Neural progenitor cell (in vitro differentiated cells): ENCODE measurements at places on chromosomes 5 and 9.

DNA sequence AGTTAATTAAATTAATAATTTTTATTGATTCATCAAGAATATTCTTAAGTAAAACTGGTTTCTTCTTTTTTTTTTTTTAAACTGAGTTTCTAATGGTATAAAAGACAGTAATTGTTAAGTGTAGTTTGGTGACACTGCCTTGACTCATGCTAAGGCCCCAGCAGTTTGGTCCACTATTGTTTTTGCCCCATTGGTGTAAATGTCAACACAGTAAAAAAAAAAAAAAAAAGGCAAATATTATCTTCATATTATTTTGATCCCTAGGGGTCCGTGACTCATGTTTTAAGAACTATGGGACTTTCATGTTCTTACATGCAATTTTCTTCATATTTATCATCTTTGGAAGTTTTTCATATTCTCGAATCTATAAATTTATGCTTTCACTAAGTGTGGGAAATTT, 29.2 kb upstream of the JAK2 start:
- no peak for DNase-seq

- no peak for DNase-seq
Observed at GRCh38 chr5:31283326-31283725, 89.8 kb downstream of the CDH6 start.

DNA sequence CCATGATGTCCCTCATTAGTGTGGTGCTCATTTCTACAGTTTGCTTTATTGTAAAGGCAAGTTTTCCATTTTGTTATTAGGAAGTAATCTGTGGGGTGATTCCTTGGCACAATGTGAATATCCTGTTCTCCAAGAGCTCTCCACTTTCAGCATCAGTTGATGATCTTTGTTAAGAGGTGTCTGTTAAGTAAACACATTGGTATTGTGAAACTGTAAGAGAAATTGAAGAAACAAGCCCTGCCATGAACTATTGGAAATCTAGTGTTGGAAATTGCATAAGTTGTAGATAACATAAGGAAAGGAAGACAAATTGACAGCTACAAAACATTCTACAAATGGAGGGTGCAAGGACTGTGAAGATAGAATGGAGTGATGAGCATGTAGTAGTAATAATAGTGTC, 17.2 kb downstream of the RNF14 start:
- no peak for DNase-seq

DNA sequence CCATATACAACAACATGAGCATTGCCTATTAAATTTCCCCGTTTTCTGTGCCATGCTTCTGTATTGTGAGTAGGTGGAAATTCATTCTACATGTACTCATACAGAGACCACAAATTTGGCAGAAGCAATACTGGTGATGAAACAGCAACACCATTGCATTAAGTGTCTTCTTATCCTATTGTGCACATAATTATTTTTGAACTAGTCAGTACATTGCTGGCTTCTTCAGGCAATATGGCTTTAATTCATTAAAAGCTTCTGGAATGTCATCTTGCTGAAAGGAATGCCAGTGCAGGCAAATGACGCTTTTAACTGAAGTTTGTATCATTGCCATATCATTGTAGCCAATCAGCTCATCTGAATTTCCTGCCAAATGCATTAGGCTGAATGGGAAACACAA, 82.6 kb downstream of the KIAA1958 start:
- DNase-seq = no peak

GRCh38 chr5:74839229-74839628, 27.0 kb downstream of the FAM169A start:
- DNase-seq = no peak
